ENCODE measurements at places on chromosomes 12 and 14.

DNA sequence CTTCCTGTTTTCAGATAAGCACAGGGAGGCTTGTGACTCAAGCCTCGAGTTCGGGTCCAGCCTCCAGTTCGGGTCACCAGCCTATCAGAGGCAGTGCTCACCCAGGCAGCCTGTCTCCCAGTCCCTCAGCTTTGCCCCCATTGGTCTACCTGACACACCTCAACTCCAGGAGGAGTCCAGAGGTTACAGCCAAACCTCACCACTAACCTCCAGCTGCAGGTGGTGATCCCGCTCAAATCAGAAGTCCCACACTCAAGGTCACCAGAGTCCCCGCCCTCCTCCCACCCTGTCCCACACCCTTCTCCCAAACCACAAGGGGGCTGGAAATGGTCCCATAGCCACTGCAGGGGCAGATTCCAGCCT, 42.1 kb downstream of the KDM2B start:
- peak; percentile 78 for DNase-seq

- DNase-seq: no peak
These were observed 3.9 kb upstream of the ATN1 start for GRCh38 chr12:6923851-6924250.

DNA sequence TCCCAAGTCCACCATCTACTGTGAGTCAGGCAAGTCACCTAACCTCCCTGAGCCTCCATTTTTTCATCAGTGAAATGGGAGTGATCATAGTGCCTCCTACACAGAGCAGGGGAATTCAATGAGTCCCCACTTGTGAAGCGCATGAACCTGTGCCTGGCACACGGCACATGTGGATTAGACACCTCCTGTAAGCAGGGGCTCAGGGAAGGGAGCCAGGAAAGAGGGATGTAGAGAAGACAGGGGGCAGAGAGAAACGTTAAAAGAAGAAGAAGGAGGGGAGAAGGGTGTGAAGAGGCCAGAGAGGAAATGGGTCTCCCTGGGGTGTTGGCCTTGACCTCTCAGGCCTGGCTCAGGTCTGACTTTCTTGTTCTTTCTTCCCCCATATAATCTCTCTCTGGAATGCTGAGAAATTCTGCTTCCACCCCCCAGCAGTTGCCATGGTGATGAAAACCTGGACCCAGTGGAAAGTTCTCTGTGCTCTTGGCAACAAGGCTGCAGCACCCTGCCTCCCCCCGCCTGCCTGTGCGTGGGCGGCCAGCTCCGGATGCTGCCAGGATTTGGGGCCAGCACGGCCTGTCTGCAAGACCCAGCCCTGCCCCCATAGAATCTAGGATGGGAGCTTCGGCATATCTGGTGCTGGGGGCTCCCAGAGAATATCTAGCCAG, 94.5 kb downstream of the CALM1 start:
- DNase-seq: peak; percentile 46

DNA sequence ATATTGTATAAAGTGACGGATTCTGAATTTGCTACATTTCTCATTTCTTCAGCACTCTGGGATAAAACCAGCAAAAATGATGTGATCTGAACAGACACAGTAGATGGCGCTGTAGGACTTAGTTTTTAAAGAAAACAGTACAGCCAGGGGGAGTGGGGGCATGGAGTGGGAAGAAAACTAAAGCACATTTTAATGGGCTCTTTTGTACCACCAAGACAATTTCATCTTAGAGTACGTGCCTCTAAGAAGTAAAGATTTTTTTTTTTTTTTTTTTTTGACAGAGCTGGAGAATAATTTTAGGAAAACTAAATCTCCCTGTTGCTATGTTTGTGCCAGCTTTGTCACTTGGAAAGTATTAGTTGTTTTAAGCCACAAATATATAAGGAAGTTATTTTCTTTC, 124.4 kb downstream of the RAD51B start:
- DNase-seq: peak; percentile 87

DNA sequence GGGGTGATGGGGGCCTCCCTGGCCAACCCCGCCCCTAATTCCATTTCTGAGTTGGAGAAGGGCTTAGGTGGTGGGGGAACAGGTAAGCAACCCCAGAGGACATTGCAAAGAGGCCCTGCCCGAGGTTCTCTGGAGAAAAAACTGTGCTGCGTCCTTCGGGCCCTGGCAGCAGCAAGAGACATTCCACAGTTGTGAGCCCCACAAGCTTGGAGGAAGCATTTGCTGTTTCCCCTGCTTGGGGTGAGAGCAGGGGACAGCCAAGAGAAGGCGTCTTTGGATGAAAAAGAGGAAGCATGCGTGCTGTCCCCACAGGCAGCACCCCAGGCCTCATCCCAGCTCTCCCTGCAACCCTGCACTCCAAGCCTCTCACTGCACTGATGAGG, 1.3 kb downstream of the BDKRB2 start:
- no peak for DNase-seq

GRCh38 chr12:117738233-117738632, 230.6 kb downstream of the KSR2 start:
- DNase-seq: no peak

DNA sequence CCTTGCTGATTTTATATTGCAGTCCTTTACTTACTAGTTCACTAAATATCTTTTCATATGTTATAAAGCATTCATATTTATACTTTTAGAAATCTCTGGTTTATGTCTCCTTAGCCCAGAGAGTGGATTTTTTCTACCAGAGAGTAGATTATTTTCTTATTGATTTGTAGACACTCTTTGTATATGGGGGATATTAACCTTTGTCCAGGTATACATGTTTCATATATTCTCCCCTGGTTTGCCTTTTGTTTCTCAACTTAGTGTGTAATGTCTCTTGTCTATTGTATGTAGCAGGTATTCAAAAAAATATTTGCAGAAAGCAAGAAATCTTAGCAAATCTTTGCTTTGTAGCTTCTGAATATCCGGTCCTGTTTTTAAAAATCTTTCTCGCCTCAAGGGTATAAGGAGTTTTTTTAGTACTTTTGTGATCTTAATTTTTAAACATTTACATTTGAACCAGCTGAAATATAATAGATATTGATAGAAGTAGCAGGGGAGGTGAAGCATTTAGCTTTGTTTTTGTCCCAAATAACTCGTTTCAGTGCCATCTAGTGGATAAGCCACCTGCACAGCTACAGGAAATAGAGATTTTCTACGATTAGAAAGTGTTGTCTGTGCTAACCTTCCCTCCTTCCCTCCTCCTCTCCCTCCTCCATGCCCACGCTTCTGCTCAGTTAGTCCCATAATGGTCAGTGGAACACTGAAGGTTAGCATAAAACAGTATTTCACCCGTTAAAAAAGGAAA, 97.0 kb downstream of the PHETA1 start:
- no peak for DNase-seq

DNA sequence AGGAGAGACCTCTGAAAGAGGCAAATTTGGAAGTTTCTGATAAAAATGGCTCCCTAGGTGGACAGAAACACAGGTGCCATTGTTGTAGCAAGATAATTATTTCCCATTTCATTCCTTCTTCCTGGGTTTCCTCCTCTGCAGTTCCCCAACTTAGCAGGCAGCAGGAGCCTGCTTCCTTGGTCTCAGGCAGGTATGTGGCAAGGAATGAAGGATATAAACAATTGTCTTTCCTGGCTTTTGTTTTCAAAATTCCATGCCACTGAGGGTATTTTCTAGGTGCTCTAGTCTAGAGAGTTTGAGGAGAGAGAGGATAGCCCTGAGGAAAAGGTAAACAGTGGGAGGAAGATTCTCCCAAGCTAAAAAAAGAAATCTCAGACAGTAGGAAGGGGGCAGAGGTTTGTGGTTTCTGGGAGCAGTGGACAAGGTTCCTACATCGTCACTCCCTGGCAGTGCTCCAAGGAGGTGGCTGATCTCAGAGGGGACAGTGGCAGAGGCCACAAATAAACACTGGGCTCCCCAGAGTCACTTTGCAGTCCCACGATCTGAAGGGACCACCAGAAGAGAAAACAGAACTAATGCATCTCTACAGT, 82.6 kb upstream of the IGF1 start:
- DNase-seq: peak; percentile 71

- no peak for DNase-seq
These were observed 101.2 kb upstream of the EIF5 start for GRCh38 chr14:103232831-103233319.

GRCh38 chr12:92132288-92132687, 13.4 kb downstream of the BTG1 start:
- DNase-seq: no peak

Measured in mesendoderm (in vitro differentiated cells).